Stimulated activated CD4-positive, alpha-beta T cell treated with anti-CD3 and anti-CD28 coated beads, Interleukin-1b, Interleukin-23, amount 100 ng/mL, for 1 hour (primary cell): ENCODE measurements at places on chromosomes 6 and 20.

DNA sequence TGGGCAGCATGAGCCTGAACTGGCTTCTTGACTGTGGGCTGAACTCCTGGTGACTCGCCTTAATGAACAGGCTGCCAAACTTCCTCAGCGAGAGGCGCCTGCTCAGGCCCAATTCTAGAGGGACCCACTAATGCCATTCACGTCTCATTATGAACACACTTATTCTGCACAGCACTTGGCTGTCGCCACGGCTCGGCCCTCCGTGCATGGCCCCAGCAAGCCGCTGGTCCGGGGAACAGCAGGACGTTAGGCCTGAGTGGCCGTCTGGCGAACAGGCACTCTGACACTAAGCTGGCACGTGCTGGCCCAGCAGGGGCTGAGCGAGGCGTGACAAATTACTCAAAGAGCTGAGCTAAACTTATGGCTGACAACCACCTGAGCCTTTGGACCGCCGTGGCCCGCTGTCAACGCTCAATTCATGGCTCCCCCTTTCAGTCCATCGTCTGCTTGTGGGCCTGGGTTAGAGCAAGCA lies 45.9 kb downstream of the INSM1 start:
- no peak for DNase-seq

DNA sequence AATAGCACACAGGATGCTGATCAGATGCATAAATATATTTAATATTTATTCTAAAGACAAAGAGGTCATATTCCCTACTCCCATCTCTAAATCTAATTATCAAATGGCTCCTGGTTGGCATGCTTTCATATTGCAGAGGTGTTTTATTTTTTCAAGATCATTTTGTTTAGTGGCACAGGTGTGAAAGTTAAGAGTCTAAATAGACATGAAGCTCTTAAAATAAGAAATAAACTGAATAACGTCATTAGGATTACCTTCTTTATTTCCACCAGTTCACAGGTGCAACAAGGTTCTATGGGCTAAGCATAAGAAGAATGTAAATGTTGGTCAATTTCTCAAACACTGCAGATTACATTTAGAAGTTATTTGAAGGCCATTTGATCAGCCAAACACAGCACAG lies 7.1 kb upstream of the CYP24A1 start:
- no peak for DNase-seq

GRCh38 chr20:44435630-44436335 lies 39.9 kb upstream of the TTPAL start:
- no peak for DNase-seq

- DNase-seq = no peak
Measured at GRCh38 chr6:25181923-25182322, 97.3 kb upstream of the CARMIL1 start.

GRCh38 chr20:64156136-64156885 lies 7.9 kb upstream of the MYT1 start:
- no peak for DNase-seq

DNA sequence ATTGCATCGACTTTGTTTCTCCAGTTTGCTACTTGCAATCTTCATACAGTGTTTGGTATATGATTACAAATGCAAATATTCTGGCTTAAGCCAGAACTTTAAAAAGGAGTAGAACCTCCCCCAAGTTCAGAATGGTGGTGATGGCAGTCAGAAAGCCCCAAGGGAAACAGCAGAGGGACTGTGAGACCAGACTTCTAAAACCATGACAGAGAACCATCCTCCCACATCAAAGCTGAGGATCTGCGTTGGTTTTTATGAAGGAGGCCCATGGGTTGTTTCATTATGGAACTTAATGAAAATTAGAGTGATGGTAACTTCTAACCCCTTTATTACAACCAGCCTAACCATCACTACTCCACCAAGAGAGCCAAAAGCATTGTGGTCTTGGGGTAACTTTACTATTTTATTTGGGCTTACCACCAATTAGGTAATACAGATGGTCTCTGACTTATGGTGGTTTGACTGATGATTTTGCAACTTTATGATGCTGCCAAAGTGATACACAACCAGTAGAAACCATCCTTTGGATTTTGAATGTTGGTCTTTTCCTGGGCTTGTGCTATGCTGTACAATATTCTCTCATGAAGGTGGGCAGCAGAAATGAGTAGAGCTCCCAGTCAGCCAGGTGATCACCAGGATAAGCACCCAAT lies 10.9 kb upstream of the MRS2 start:
- DNase-seq = no peak

GRCh38 chr20:40961686-40962640 lies 66.7 kb upstream of the TOP1 start:
- DNase-seq = no peak

- DNase-seq = no peak
Measured at GRCh38 chr6:158142789-158143188, 25.3 kb downstream of the SERAC1 start.

GRCh38 chr20:49986049-49986448 lies 3.3 kb downstream of the SNAI1 start:
- no peak for DNase-seq

DNA sequence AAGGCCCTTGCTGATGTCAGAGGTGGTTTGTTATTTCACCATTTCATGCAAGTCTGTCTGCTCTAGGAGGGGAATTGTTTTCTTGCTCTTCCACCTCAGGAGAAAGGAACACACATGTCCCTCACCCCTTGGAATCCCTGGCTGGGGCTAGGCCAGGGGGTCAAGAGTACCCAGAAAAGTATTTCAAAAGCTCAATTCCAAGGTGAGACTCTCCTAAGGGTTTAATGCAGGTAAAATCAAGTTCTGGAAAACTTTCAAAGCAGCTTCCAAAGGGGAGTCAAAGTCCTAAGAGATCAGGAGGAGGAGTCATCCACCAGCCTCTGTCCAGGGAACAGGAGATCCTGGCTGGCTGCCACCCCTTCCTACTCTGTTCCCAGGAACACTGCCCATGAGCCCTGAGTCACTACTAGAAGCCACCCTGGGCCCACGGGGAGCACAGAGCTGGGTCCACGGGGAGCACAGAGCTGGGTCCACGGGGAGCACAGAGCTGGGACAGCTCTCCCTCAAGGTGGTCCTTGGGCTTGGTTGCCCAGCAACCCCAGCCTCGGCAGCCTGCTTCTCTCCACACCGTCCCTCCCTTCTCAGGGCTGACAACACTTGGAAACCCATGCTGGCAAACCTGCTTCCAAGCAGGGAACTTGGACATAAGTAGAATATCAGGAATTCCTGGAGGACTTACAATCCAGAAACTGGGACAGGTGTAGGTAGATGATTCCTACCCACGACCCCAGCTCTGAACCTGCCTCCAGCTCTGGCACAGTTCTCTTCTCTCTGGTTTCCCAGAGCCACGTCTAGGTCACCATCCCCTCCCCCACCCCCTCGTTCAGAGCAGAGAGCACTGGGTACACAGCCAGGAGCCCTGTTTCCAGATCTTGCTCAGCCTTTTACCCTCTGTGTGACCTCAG lies 35.3 kb upstream of the CDKN1A start:
- DNase-seq = no peak

GRCh38 chr6:66556936-66557335 lies 849.9 kb upstream of the EYS start:
- no peak for DNase-seq

DNA sequence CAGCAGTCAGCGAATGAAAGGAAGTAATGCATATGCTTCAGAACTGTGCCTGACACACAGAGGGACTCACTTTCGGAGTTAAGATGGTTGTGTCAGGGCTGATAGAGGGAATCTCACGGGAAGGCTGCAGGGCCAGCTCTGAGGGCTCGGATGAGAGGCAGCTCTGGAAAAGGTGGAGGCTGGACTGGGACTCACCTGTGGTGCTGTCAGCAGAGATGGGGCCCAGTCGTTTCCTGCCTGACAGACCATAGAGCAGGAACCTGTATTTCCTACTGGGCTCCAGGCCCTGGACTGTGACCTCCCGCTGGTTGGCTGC lies 9.3 kb downstream of the CYP21A2 start:
- DNase-seq = no peak

- no peak for DNase-seq
Measured at GRCh38 chr6:14036911-14037310, 80.7 kb upstream of the CD83 start.

DNA sequence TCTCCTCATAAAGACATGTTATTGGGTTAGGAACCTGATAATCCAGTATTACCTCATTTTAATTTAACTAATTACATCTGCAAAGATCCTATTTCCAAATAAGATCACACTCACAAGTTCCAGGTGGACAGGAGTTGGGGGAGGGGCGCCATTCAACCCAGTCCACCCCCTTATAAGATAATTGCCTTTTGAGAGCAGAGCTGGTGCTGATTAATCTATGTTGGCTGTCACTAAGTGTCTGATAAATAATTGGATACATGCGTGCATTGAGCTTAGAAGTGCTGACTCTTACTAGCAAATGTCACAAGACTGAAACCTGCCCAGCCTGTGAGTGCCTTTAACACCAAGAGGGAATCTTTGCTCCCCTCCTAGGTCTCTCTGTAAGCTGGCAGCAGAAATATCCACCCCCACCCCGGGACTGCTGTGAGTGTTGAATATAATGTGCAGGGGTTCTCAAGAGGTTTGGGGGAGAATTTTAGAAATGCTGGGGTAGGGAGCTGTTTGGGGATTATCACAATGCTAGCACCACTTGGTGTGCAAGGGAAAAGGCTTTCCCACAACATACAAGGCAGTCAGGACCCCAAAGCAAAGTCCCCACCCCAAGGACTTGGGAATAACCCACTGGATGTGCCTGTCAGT lies 87.5 kb downstream of the ANKRD60 start:
- no peak for DNase-seq

DNA sequence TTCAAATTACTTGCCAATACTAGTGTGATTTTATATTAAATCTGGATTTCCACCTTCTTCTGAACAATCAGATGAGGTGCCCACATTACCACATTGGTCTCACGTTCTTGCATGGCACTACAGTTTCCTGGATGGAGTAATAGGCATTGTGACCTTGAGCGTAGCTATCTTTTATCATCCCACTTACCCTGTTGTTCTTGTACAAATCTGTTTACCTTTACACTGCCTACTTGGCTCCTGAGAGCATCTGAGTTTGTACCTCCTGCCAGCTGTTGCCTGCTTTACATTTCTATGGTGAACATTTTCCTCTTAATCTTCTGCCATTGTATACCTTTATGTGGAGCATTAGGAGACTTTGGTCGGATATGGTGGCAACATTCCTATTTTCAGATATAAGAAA lies 90.7 kb downstream of the AKAP7 start:
- no peak for DNase-seq

DNA sequence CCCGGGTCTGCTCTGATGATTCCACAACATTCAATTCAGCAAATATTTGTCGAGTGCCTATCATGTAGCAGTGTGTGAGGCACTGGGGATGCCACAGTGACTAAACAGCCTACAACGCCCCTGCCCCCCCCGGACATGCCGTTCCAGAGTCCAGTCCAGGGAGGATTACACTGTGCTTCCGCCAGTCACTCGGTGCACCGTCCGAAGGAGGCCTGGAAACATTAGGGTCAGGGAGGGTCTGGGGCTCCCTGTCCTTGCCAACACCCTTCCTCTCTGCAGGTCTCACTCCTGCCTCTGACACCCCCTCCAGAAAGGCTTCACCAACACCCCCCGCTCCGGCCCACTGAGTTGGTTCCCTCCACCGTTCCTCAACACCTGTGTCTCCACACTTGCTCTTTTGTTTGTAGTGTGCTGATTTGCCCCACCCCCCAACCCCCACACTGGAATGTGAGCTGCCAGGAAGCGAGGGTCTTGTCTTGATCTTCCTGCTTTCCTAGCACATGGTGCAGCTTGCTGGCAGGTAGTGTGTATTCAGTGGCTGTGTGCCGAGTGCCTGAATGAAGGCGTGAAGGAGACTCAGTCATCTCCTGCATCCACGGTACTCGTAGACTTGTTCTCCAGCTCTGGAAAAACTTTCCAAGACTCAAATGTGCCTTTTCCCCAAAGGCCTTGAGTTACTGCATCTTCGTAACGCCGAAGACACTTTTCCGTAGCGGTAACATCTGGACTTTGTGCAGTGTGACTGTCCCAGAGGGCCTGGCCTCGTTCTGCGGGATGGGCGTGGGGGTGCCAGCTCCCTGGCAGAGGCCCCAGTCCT lies 150.4 kb downstream of the ZDHHC14 start:
- no peak for DNase-seq

GRCh38 chr6:159169557-159170332 lies 545 bp downstream of the FNDC1 start:
- no peak for DNase-seq

- DNase-seq = no peak
Measured at GRCh38 chr20:14992153-14992552, 654.7 kb upstream of the FLRT3 start.

DNA sequence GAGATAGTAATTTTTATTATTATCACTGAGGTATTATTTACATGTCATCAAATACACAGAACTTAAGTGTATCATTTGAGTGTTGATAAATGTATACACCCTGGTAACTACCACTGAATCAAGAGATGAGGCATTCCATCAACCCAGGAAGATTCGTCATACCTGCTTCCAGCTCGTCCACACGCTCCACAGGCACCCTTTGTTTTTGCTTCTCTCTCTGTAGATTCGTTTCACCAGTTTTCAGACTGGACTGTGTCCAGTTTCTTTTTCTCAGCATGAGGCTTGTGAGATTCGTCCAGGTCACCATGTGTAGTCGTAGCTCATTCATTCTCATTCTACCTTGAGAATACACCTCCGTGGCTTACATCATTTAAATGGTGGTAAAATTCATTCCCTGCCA lies 64.5 kb downstream of the BFSP1 start:
- DNase-seq = no peak

DNA sequence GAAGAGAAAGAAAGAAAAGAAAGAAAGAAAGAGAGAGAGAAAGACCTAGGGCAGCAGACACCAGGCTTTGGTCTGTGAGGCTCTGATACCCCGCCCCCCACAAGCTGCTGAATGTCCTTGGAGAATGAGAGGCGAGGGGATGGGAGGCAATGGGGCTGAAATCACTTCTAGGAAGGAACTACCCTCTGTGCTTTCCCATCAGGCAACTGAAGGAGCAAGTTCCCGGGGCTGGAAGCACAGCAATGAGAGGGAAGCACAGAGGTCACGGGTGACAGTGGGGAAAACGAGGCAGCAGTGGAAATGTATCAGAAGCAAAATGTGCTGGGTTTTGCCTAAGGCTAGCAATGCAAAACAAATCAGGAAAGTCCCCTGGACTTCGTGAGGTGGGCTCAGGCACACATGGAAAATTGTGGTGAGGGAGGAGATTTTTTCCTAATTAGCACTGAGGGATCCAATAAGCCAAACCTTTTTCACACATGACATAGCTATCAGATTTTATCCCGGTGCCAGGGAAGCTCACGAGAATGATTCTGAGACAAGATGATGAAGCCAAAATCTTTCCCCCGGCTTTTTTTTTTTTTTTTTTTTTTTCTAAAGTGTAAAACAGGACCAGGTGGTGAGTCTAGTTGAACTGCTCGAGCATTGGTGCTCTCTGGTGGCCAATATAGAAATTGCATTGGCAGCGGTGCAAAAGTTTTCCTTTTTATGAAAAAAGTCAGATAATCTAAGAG lies 16.8 kb upstream of the ARFGEF2 start:
- DNase-seq = peak; percentile 40

- no peak for DNase-seq
Measured at GRCh38 chr6:94349227-94349626, 929.9 kb upstream of the EPHA7 start.
